ENCODE measurements at places on chromosomes 7 and 10. TPM values are rescaled to one million over a fixed set of nuclear protein-coding genes. Genes with fewer than 3 reads are reported as not detected.

Gene CDC14C
- polyA plus RNA-seq = not detected

GRCh38 chr10:92965314-92965713 is 95.3 kb upstream of the CYP26C1 start:
- peak; percentile 48 for DNase-seq

Gene HSPA12A
- polyA plus RNA-seq = 8.2 TPM

GRCh38 chr7:920351-921070 is 34.0 kb downstream of the ADAP1 start:
- DNase-seq = no peak

DNA sequence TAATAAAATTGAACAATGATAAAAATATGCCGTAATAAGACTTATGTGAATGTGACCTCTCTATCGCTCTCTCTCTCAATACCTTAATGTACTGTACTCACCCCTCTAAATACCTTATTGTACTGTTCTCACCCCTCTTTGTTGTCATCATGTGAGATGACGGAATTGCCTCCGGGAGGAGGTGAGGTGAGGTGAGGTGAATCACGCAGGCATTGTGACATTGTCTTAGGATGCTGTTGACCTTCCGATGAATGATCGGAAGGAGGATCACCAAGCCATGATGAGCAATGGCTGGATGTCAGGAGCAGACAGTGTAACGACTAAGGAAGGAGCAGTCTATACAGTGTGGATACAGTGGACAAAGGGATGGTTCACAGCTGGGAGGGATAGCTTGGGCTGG is 87.4 kb upstream of the FAM20C start:
- DNase-seq = no peak

Gene PRLHR
- polyA plus RNA-seq = 0.06 TPM

GRCh38 chr10:3192856-3193635 is 20.5 kb upstream of the PITRM1 start:
- peak; percentile 62 for DNase-seq

Gene ZCWPW1
- polyA plus RNA-seq = 5.7 TPM

GRCh38 chr7:44736896-44737295 is 11.8 kb upstream of the ZMIZ2 start:
- DNase-seq = no peak

- peak; percentile 49 for DNase-seq
Measured at GRCh38 chr10:32256613-32257437, 90.1 kb downstream of the EPC1 start.

Gene PRRT4
- polyA plus RNA-seq = 13.0 TPM

Gene SPDYE2
- 6.1 TPM for polyA plus RNA-seq

DNA sequence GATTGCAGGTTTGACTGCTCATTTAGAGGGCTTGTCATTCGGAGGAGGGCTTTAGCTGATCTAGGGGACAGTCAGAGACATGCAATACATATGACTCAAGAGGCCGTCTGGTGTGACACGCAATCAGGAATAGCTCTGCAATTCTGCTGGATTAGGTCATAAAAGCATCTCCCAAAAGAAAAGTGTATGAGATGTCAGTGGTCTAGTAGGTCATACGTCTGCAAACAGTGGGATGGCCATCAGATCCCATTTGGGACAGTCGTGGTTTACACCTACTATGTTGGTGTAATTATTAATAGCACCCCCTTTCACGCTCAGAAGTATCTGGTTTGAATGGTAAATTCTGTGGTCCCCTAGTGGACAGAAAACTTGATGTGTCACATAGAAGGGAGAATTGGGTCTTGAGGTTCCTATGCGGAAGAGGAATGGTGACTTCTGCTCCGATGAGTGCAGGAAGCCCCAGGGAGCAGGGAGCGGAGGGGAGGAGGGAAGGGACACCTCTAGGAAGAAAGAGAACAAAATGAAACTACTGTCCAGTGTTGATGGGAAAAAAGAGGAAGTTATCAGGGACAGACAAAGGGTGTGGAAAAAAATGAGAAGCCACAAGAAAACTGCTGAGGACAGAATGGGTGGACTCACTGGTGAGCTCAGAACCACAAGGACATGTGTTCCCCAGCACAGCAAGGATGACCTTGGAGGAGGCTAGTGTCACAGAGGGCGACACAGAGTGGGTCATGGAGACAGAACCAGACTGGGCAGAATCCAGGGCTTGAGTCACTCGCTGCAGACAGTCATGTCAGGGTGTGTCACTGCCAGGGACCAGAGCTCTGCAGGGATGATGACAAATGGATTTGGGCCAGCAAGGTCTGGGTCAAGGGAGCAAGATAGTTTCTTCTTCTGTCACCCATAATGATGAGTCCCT is 59.9 kb downstream of the MAP3K8 start:
- DNase-seq = no peak

GRCh38 chr7:11726794-11727155 is 105.2 kb downstream of the THSD7A start:
- DNase-seq = peak; percentile 83

Gene GTF2I
- polyA plus RNA-seq = 140 TPM

DNA sequence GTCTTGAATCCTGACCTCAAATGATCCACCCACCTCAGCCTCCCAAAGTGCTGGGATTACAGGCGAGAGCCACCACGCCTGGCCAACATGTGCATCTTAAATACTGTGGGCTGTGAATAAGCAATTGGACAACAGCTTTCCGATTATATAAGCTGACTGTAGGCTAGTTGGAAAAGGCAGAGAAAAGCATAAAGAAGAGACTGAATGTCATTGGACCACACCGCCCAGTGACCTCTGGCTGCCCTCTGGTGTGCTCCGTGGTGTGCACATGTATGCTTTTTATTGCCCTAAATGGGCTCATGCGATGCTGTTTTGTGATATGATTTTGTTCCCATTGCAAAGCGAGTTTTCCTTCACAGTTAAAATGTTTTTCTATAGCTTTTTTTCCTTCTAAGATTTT is 15.4 kb upstream of the CSGALNACT2 start:
- no peak for DNase-seq

Gene PDAP1
- 131 TPM for polyA plus RNA-seq

Gene C10orf71
- 29.2 TPM for polyA plus RNA-seq

Gene CLCN1
- 1.5 TPM for polyA plus RNA-seq

DNA sequence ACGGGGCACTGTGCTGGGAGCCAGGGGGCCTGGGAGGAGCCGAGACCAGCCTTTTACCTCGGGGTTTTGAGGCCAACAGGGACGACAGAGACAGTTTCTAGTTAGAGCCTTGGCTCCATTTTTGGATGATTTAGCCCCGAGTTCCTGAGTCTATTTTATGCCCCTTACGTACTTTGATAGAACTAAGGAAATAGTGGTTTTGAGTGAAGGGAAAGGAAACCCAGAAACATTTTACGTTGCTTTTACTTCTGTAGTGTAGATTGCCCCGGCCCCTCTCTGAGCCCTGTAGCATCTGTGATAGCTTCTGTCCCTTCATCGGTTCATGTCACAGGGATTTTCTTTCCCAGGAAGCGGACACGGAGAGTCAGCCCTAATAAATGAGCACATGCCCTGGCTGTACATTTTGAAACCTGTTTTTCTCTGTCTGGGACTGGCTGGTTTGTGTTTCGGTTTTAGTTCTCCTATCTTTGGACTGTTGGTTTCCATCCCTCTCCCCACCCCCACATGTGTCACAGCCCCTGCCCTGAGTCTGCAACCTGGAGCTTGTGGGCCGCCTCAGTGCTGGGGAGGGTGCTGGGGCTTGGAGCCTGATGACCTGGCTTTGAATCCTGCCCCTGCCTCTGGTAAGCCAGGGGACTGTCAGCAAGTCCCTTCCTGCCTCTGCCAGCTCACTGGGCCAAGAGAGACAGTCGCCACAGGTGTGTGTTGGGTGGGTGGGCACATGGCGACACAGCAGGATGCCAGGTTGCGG is 6.9 kb upstream of the ORAI2 start:
- DNase-seq = no peak

DNA sequence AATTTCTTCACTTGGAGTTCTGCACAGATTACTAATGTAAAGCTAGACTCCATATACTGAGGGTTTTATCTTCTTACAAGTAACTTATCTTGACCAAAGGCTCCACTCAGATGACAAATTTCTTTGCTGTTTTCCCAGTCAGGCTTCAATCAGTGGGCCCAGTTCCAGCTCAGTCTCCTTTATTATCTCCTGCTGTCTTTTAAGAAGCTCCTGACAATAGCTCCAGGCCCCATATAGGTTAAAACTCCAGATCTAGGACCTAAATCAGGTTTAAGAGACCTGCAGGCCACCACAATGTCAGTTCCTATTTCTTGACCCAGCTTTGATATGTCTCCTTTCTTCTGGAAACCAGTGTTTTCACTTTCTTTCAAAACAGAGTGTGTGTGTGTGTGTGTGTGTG is 165.2 kb downstream of the RELN start:
- no peak for DNase-seq

DNA sequence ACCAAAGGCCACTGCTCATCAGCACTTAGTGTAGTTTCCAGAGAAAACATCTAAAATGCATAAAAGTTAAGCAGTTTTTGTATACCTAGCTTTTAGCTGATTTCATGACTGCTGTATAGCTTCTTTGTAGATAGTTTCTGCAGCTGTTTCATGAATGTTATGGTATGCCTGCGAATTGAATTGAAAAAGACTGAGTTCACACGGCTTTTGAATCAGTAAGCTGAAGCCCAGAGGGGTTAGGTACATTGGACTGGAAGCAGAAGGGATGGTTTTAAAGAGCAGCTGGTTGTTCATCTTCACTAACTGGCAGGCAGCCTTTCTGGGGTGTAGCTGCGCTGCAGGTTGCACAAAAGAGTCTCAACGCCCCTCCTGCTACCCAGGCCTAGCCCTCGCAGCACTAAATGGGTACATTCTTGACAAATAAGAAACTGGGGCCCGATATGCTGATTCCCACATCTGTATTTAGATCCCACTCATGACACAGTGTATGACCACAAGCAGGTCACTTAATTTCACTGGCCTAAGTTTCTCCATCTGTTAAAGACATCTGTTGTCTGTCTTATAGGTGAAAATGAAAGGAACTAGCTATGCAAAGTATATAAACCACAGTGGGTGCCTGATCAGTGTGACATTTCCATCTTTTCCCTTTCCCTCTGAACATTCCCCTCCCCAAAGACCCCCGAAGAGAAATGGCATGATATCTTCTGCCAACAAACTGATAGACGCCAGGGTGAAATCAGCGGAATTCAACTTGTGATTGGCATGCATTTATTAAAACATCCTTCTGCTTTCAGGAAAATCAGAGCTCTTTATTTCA is 85.9 kb upstream of the AGBL3 start:
- no peak for DNase-seq

Gene CLDN4
- 0.63 TPM for polyA plus RNA-seq

GRCh38 chr10:69333205-69333604 is 54.9 kb downstream of the HK1 start:
- DNase-seq = no peak

Gene TAS2R3
- polyA plus RNA-seq = 0.26 TPM

GRCh38 chr10:130805635-130806030 is 505.9 kb downstream of the TCERG1L start:
- no peak for DNase-seq

DNA sequence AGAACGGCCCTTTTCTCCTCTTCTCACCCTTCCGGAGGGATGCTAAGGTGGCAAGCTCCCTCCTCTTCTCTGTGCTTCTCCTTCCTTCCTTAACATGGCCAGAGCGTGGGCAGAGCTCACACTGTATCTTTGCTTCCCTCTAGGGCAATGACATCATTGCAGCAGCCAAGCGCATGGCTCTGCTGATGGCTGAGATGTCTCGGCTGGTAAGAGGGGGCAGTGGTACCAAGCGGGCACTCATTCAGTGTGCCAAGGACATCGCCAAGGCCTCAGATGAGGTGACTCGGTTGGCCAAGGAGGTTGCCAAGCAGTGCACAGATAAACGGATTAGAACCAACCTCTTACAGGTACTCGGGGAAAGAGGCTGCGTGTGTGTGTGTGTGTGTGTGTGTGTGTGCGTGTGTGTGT is 36.6 kb downstream of the AP3M1 start:
- no peak for DNase-seq

Gene VIPR2
- polyA plus RNA-seq = 8.8 TPM

DNA sequence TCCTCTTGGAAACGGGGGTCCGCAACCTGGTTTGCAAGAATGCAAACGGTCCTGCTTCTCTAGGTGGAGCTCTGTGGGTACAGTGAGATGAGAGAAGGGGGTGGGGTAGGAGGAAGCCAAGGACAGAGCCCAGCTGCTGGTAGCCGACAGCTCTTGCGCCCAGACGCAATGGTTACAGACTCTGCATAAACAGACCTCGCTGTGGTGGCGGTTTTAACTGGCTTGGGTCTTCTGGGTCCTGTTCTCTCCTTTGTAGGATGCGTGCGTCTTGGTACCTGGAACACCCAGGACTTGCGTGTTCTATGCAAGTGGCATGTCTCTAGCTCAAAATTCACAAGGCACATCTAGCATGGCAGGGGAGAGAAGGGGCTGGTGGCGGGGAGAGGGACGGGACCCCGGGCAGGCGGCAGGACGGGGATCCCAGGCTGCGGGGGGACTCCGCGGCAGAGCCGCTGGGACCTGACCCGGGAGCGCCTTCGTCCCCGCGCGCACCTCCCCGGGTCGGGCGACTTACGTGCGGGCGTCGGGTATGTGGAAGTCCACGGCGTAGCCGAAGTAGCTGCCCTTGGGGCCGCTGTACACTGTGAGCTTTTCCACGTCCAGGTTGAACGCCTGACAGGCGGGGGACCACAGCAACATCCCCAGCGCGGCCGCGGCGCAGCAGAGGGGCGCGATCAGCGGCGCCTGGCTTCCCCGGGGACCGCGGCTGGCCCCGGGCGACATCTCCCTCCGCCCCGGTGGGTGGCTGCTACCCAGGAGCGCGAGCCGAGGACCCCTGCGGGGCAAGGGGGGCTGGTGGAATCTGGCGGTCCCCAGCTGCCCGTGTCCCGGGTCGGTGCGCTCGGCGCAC is 448 bp downstream of the ITGA8 start:
- DNase-seq = peak; percentile 73

Gene CCL26
- 0.82 TPM for polyA plus RNA-seq

Gene HIF1AN
- polyA plus RNA-seq = 28.1 TPM

Measured in muscle of back (tissue), 13 donors.